PC-3 (cell line): ENCODE measurements at places on chromosomes 12 and 14.

DNA sequence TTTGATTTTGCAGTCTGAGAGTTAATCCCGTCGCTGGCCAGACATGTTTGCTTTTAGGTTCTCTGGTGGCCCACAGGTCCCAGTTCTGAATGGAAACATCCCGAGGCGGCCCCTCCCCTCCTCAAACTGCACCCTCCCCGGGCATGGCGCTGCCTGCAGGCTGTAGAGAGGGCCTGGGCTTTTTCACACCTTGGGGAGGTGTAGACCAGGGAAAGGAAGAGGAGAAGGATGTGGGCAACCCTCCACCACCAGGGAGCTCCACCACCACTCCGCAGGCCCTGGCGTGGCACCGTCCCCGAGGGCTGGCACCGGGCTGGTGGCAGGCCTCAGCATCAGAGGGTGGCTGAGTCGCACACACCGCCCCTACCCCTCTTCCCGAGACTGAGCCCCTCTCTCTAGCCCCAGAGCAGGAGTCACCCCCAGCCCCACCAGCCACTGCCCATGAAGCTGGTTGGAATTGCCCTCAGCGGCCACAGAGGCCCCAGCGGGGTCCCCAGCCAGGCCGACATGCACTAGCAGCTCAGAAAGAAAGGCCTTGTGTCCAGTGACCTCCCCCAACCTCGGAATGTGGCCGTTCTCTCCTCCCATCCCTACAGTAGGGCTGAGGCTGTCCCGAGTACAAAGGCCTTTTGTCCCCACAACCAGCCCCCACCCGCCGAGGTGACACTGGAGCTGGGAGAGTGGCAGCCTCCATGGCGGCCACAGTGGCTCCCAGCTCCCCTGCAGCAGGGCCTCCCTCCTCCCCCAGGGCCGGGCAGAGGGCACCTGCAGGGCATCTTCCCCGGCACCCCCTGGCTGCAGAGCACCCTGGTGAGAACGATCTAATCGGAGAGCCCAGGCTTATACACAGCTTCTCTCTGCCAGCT, 23.5 kb upstream of the INF2 start:
- DNase-seq: peak; percentile 37
- no peak overlapping the region for H3K4me3 ChIP-seq
- no peaks in the 10 kb centered on the region for H3K27me3 ChIP-seq
- peaks cover 10% of the 10 kb centered on the region; the same call in 1 of the 2 replicates for H3K4me1 ChIP-seq

DNA sequence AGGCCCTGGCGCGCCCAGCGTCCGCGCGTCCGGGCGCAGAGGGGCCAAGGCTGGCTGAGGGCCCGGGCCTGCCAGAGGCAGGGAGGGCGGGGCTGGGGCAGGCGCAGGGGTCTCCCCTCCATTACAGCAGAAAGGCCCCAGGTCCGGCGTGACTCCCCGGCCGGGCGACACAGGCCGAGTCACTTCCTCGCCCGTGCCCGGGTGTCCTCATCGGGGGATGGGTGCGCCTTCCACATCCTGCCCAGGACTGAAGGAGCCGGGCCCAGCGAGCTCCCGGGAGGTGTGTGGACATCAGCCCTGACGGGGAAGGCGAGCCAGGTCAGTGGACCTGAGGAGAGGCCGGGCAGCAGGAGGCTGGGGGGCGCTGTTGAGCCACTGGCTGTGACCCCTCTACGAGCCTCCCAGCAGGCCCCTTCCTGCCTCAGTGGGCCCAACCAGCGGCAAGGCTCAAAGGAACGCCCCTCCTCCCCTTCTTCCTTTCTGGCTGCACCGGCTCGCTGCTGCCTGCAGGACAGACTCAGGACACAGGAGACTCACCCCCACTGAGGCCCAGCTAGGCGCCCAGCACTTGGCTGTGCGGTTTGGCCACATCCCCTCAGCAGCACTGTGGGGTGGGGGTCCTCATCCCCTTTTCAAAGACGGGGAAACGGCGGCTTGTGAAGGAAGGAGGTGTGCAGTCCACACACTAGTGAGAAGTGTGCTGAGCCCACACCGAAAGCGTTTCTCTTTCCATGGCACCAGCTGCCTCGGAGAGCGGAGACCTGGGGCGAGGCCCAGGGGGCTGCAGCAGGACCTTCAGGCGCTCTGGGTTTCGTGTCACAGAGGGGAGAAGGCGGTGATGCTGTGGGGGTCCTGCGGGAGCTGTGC, 606 bp downstream of the TNFAIP2 start:
- H3K4me1 ChIP-seq: peaks cover 49% of the 10 kb centered on the region
- no peaks in the 10 kb centered on the region for H3K36me3 ChIP-seq
- H3K4me3 ChIP-seq: peak overlapping the region; percentile 80
- H3K27me3 ChIP-seq: no peaks in the 10 kb centered on the region

- no peaks in the 10 kb centered on the region for H3K27me3 ChIP-seq
- no peak for DNase-seq
- H3K4me1 ChIP-seq: peaks cover 6% of the 10 kb centered on the region
- H3K27ac ChIP-seq: no peak overlapping the region
Measured at GRCh38 chr14:63510538-63510937, 32.6 kb downstream of the PPP2R5E start.

GRCh38 chr12:11777962-11778361, 128.5 kb downstream of the ETV6 start:
- H3K27ac ChIP-seq: no peak overlapping the region
- H3K4me3 ChIP-seq: no peak overlapping the region
- DNase-seq: no peak
- H3K27me3 ChIP-seq: no peaks in the 10 kb centered on the region

DNA sequence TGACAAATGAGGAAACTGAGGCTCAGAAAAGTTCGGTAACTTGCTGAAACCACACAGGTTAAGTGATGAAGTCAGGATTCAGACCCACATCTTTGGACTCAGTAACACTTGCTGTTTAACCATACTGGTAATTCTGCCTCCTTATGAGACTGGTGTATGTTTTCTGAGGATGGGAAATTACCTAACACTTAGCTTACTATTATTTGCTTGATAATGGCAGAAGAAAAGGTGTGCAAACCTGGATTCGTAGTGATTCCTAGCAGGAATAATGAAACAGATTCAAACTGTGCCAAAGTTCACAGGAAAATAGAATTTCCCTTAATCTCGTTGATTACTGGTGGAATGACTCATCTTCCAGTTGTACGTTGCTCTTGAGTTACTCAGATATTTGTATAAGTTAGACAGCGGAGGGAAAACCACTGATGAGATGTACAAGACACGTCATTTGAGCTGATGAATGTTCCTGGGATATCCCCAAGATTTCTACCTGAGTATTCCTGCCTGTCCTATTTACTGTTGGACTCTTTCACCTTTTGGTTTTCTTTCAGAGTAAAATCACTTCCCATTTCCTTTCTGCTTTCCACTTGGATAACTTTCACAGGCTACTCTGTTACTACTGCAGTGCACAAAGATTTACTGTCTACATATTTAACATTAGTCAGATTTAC, 37.5 kb downstream of the PRORP start:
- H3K27ac ChIP-seq: peak overlapping the region; percentile 95
- H3K27me3 ChIP-seq: no peaks in the 10 kb centered on the region
- H3K4me1 ChIP-seq: peaks cover 42% of the 10 kb centered on the region
- DNase-seq: peak; percentile 97

- H3K4me3 ChIP-seq: no peak overlapping the region
- no peak for DNase-seq
- no peak overlapping the region for H3K27ac ChIP-seq
- 0 out of 2 replicates have a peak, but pooled peaks cover 4% of the 10 kb centered on the region for H3K36me3 ChIP-seq
- H3K27me3 ChIP-seq: no peaks in the 10 kb centered on the region
Measured at GRCh38 chr14:61488417-61489401, 167.3 kb downstream of the PRKCH start.

DNA sequence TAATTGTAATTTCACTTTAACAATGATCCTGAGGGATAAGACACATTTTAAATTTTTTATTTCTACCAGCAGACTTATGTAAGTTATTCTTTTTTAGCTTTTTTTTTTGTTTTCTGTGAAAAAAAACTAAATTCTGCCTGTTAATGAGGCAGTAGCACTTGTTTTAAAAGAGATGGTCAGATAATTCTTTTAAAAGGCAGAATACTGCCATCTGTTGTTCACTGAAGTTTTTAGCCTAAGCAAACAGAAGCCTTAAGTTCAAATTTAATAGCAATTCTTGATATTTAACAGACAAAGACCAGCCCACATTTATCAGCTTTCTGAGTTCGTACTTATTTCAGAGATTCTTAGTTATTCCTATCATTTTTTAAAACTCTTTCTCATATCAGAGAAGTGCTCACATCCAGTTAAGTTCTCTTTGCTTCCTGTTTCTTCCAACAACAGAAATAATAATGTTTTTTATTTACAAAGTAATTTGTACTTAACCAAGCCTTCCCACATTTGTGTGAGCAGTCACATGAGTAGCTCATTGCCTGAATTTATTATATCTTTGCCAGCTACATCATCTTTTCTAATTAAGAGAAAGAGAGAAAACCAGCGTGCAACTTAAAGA, 93.4 kb upstream of the SLCO1C1 start:
- H3K27ac ChIP-seq: 0 out of 2 replicates have a peak overlapping the region, but pooled peaks have one; percentile 50
- peaks cover 9% of the 10 kb centered on the region; the same call in 1 of the 2 replicates for H3K4me1 ChIP-seq
- H3K27me3 ChIP-seq: no peaks in the 10 kb centered on the region
- no peaks in the 10 kb centered on the region for H3K36me3 ChIP-seq

- peaks cover 7% of the 10 kb centered on the region; the same call in 1 of the 2 replicates for H3K4me1 ChIP-seq
- DNase-seq: no peak
- no peaks in the 10 kb centered on the region for H3K36me3 ChIP-seq
- H3K27ac ChIP-seq: no peak overlapping the region
- no peak overlapping the region for H3K4me3 ChIP-seq
Measured at GRCh38 chr12:80178846-80179245, 79.5 kb downstream of the OTOGL start.

DNA sequence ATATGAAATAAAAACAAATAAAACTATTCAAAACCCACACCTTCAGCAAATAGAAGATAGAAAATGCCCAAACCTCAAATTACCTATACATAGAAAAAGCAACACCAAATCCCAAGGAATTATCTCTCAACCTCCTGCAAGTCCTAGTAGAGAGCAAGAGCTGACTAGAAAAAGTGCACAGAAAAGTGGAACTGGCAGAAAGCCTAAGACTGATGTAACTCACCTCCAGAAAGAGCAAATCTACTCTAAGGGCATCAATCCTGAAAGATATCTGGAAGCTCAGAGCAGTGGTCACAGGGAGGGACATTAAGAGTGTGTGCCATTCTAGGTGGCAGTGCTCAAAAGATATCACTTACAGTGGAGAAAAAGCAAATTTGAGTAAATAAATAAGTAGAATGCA, 62.1 kb upstream of the PLEKHG7 start:
- H3K27ac ChIP-seq: no peak overlapping the region
- no peaks in the 10 kb centered on the region for H3K27me3 ChIP-seq
- no peak overlapping the region for H3K4me3 ChIP-seq
- no peak for DNase-seq
- H3K36me3 ChIP-seq: no peaks in the 10 kb centered on the region

GRCh38 chr14:52641745-52642144, 53.6 kb downstream of the ERO1A start:
- peaks cover 47% of the 10 kb centered on the region for H3K36me3 ChIP-seq
- no peak overlapping the region for H3K4me3 ChIP-seq

DNA sequence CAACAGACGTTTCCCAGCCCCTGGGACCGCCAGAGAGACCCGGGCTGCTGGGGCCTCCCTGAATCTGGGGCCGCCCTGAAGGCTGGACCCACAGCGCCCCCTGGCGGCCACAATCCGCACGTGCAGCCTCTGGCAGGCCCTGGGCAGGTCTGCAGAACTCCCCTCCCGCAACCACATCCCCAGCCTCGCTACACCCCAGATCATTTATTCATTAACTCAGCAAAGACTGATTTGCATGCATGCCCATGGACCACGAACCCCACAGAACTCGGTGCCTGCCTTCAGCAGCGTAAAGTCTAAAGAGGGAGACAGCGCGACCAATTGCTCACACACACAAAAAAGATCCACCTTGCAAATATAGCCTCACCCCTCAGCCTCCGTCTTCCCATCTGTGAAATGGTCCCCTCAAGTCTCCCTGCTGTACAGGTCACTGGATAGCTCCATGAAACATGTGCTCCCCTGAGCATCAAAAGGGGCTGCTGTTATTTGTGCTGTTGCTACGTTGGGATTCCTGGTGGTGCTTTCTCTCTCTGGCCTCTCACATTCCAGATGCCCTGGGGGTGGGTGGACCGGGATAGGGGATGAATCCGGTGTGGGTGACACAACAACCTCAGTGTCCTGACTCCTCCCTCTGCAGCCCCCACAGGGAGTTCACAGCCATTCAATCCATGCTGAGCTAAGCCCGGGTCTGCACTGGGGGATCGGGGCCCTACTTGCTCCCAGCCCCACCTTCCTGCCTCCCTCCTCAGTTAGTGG, 96.4 kb downstream of the SCARB1 start:
- H3K36me3 ChIP-seq: no peaks in the 10 kb centered on the region
- H3K27me3 ChIP-seq: no peaks in the 10 kb centered on the region
- peak; percentile 78 for DNase-seq
- H3K27ac ChIP-seq: no peak overlapping the region

DNA sequence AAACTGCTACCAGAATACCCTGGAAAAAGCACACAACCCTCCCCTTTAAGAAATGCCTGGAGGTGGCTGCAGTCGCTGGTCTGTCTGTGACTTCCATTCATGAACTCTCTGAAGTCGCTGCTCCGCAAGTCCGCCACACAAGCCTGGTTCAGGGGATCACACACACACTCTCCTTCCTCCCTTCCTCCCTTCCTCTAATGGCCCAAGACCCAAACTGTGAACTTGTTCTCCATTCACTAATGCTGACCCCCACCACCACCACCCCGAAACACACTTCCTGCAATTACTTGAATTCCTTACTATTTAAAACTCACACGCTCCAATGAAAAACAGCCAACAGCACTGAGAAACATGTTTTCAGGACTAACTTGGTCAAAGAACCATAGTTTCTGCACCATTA, 1.0 kb upstream of the LMO3 start:
- H3K27me3 ChIP-seq: no peaks in the 10 kb centered on the region
- H3K27ac ChIP-seq: no peak overlapping the region
- H3K36me3 ChIP-seq: no peaks in the 10 kb centered on the region
